ENCODE measurements at places on chromosomes 12 and 14.

DNA sequence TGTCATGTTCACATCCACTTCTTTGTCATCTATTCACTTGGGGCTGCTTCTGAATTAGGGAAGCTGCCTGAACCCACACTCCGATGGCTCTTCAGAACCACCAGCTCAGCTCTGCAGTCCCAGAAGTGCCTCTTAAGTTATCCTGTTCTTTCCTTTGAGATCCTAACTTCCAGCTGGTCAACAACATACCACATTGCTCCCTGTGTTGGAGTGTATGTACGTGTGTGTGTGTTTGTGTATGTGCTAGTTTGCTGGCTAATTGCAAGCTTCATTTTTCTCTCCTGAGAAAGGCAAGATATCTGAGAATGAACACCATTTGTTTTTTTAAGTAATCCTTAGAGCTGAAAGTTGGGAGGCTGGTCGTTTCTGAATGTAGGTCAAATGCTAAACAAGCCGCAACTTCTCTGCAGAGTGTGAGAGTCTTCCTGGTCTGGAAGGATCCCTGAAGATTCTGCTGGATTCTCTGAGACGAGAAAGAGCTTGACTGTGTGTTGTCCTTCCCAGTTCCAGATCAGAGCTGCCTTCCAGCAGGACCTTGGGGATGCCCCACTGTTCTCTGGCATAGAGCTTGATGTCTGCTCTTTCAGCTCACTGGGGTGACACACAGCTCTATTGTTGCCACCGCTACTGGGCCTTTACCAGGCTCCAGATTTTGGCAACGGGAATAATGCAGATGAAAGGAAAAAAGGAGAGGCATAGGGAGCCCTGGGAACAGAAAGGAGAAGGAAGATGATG is 839 bp downstream of the GSG1 start:
- DNase-seq: no peak

DNA sequence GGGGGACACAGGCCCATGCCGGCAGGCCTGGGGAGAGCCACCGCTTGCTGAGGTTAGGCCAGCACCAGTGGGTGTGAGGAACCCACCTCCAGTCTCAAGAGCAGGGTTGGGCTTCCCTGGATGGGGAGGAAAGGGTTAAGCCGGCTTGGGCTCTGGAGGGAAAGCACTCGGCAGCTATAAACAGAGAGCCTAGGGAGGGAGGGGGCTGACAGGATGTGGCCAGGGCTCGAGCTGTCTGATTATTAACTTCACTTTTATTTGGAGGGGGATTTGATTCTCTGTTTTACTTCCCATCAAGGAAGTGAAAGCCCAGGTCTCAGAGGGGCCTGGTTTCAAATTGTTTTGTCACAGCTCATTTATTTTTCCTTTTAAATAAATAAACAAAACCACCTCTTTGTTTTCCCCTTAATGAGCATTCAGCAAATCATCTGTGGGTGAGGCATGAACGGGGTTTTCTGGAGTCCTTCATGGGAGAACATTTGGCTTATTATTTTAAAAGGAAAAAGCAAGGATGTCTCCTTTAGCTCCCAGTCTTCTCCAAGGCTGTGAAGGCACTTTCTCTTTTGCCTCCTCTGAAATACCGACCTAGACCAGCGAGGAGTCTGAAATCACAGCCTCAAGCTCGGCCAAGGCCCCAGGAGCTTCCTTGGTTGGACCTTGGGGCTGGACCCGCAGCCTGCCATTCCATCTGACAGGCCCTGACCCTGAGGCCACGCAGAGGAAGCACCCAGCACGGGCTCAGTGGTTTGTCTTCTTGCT is 21.9 kb upstream of the ZFP36L1 start:
- peak; percentile 63 for DNase-seq

DNA sequence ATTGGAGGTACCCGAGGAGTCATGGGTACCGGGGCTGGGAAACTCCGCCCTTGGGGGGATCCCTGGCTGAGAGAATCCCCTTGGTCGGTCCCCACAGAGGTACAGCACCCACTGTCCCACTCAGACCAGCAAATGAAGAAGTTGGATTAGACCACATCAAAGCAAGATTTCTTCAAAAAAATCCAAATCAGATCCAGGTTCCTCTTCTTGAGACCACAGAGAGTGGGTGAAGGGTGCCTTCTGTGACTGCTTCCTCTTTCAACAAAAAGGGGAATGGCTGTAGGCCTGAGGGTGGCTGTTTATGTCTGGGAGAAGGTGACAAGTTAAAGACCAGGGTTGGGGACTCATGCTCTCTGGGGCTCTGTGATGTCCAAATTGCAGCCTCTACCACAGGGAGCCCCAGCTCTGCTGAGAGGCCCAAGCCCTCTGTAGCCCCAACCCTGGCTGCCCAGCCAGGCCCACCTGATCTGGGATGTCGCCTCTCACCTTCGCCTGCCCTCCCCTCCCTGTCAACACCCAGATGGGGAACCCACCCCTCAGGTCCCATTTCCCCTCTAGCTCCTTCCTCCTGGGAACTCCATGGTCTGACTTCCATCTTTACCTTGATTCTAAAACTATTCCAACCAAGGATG is 50.9 kb downstream of the ZFP36L1 start:
- DNase-seq: no peak

- DNase-seq: no peak
These were observed 57.0 kb downstream of the NT5DC3 start for GRCh38 chr12:103783744-103784664.

Measured in stimulated activated naive CD8-positive, alpha-beta T cell treated with anti-CD3 and anti-CD28 coated beads, Interleukin-15, amount 100 ng/mL, for 72 hours (primary cell).